Fibroblast of skin of left quadriceps (primary cell): ENCODE measurements at places on chromosomes 2 and 18.

DNA sequence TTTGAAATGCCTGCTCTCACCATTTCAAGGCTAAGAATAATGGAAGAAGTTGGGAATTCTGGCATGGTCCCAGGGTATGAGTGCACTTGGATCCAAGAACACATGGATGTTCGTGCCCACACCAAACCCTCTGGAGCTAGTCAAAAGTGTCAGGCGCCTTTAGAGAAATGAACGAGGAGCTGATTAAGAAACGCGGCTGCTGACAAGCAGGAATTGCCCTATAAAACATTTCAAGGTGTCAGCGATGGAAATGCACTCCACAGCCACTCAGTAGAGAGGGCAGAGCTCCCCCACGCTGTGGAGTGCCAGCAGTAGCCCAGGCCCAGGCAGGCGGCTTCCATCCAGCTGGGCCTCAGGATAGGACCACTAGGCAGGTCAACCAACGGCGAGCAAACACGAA is 213.7 kb downstream of the TTC32 start:
- no peak for DNase-seq

DNA sequence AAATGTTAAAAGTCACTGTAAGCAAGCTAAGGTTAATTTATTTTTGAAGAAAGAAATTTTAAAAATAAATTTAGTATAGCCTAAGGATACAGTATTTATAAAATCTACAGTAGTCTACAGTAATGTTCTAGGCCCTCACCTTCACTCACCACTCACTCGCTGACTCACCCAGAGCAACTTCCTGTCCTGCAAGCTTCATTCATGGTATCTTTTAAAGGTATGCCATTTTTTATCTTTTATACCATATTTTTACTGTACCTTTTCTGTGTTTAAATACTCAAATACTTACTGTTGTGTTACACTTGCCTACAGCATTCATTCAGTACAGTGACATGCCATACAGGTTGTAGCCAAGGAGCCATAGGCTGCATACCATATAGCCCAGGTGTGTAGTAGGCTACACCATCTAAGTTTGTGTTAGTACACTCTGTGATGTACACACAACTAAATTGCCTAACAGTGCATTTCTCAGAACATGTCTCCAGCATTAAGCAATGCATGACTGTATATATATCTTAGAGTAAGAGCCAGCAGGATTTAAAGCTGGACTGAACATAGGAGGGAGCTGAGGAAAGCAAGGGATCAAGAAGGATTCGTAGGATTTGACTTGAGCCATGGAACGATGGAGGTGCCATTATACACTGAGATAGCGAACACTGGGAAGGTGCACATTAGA is 83.1 kb upstream of the KLF7 start:
- no peak for DNase-seq

- DNase-seq, result no peak
Observed at GRCh38 chr2:78839259-78839658, 186.2 kb upstream of the REG3G start.

DNA sequence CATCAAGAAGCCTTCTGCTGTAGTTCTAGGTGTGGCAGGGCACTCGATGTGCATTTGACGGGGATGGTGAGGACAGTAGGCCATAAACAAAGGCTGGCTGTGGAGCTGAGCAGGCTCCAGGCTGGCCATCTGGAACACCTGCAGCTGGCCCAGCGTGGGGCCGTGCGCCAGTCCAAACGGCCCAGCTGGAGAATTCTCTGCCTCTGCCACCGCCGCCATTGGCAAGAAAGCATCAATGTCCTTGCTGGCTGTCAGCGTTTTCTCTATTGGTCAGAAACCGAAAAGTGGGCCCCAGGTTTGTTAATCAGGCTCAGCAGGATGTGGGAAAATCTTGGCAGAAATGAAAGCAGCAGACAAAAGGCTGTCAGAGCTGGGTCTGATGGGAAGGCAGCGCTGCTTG is 24.0 kb upstream of the CTIF start:
- DNase-seq, result no peak

GRCh38 chr2:227433171-227433570 is 38.8 kb upstream of the AGFG1 start:
- DNase-seq, result no peak
